ENCODE measurements at places on chromosomes 1 and 21.

DNA sequence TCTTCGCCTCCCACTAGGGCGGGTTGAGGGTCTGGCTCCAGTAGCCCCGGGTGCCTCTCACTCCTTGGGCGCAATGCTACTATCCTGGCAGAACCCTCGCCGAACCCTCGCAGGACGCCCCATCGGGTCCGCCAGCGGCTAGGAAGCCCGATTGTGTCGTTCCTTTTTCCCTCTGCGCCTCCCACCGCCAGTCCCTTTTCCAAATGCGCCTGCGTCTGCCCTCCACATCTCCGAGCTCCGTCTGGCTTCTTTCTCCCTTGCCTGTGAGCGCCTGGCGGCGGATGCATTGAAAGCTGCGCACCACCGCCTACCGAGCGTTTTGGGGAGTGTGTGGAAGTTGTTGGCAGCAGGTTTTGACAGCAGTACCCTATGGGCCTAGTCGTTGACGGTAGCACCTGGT lies 1.0 kb upstream of the DIRAS3 start:
- DNase-seq: peak; percentile 26

DNA sequence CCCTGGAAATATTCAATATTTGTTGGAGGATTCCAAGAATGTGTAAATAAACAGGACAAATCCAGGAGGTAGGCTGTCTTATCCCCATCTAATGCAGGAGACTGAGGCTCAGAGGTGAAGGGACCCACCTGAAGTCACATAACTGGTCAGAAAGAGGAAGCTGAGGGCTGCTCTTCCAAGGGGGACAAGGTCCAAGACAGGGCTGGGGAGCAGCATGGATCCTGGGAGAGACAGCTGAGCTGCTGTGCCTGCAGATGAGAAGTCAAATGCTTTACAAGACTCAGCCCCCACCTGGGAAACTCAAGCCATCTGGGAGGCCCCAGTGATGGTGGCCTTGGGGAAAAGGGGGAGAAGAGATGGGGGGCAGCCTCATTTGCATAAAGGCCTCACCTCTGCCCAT lies 224.4 kb downstream of the PTPRU start:
- DNase-seq: no peak

- no peak for DNase-seq
Measured at GRCh38 chr21:40923407-40923806, 76.4 kb upstream of the DSCAM start.

DNA sequence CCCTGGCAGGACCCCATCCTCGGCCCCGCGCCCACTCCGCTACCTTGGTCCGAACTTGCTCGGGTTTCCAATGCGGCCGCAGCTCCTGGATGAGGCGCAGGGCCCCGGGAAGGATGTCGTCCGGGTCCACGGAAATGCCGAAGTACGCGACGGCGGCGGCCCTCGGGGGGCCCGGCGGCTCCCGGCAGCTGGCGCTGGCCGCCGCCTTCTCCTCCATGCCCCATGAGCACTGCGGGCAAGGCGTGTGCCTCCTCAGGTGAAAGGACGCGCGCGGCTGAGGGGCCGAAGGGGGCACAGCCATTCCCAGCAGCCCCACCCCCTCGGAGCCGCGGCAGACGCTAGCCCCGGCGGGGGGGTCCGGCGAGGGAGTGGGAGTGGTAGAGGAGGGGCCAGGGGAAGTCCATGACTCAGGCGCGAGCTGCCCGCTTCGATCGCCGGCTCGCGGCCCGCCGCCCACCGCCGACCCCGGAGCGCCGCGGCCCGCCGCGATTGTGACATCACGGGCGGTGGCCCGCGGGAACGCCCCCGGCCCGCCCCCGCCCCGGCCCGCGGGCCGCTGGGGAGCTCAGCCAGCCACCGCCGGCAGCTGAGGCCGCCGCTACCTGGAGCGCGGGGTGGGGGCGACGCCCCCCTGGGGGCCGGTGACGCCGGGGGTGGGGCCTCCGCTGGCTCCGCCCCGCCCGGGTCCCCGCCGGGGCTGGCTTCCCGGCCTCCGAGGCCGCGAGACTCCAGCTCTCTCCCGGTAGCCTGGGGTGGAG lies at the start of gene ETNK2:
ETNK2 (minus strand) TSS at position 493 of the 758 bp plus-strand sequence; CDS start at position 301, 192 bp downstream.
- DNase-seq: no peak

- DNase-seq: no peak
Measured at GRCh38 chr1:58780836-58781452, 2.9 kb downstream of the JUN start.

- DNase-seq: no peak
Measured at GRCh38 chr1:203364806-203365205, 13.9 kb upstream of the FMOD start.

- DNase-seq: peak; percentile 88
Measured at GRCh38 chr1:153533689-153534201, 2.0 kb downstream of the S100A6 start.

DNA sequence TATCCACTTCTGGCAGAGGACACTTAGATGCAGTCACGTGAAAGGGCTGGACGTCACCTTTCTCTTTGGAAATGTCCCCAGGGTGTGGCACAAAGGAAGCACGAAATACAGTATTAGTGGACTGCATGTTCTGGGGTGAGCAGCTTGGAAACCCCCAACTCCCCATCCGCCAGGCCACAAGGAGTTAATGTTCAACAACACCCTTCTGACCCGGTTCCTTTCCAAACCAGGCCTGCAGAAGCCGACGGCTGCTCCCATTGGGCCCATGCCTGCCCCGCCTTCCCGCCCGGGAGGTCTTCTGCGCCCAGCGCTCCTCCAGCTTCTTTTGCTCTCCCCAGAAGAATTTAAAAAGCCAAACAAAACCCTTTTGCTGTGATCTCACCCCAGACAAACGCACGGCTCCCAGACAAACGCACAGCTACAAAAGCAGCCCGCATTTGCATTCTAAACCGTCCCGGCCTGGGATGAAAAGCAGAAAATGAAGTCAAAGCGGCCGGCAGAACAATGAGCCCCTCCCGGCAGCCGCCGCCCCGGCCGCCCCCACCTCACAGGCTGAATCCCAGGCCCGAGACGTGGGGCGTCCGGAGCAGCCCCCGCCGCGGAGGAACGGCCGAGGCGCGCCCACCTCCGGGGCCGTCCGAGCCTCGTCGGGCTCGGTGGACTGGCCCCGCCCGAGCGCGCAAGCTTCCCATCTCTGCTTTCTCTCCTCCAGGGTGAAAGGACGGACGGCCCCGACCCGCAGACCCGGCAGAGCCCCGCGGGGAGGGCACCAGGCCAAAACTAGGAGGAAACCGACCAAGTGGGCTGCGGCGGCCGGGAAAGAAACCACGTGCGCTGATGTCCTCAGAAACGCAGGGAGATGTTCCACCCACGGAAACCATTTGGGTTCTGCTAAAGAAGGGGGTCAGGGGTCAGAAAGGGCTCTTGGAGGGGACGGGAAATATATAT lies 101.9 kb downstream of the PLPP3 start:
- DNase-seq: no peak

DNA sequence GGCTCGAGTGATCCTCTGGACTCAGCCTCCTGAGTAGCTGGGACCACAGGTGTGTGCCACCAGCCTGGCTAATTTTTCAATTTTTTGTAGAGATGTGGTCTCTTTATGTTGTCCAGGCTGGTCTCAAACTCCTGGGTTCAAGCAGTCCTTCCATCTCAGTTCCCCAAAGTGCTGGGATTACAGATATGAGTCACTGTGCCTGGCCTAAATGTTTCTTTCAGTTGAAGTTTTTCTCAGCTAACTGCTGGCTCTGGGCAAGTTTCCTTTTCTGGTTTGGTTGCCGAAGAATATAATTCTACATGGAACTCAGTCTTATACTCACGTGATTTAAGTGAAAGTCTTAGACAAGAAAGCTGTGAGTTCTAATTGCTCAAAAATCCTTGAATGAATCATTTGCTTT lies 57.0 kb downstream of the SASS6 start:
- DNase-seq: no peak

- no peak for DNase-seq
Measured at GRCh38 chr21:14116080-14116481, 94.7 kb downstream of the LIPI start.

DNA sequence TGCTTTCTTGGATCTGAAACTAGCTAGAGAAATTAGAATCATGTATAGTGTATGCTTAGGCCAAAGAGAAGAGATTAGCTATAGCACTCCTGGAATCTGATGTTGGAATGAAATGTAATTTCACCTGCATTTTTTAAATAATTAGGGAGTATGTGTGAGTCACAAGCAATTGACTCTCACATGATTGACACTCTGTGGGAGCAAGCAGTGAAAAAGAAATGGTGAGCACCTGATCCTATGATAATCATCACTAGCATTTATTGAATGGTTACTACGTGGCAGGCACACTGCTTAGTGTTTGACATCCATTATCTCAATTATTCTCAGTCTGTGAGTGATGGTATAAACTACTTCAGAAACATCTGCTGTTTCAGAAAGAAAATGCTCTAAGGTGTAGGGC lies 176.6 kb downstream of the NRIP1 start:
- no peak for DNase-seq

- no peak for DNase-seq
Measured at GRCh38 chr1:51009381-51009780, 39.3 kb downstream of the CDKN2C start.

GRCh38 chr1:154760469-154760933 lies 109.6 kb downstream of the KCNN3 start:
- DNase-seq: no peak

GRCh38 chr21:34762786-34763185 lies 94.0 kb downstream of the CLIC6 start:
- DNase-seq: peak; percentile 21

DNA sequence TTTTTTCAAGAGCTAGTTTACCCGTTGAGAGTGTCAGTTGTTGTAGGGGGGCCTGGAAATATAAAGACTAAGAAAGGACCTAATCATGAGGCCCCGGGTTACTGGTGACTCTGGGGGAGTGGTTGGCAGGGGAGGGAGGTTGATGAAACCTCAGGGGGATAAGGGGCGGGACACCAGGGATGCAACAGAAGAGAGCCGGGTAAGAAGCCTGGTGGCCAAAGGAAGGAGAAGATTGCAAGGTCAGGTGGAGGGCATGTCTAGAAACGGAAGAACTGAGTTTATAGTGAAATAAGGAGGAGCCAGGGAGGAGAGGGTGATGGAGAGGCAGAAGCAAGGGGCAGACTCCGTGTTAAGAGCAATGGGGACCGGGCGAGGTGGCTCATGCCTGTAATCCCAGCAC lies 12.5 kb upstream of the SPOCD1 start:
- no peak for DNase-seq

DNA sequence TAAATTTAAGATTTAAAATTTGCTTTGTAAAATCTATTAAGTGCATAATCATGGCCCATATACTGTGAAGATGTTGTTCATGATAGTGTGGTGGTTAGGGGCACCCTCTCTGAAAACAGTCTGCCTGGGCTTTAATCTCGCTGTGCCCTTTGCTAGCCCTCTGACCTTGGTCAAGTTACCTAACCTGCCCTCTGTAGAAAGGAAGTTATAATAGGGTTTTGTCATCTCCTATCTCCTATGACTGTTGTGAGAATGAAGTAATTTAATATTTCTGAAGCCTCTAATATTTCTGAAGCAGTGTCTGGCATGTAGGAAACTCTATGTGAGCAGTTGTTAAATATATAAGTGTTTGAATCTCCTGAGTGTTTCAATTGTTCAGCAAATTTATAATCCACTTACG lies 116.6 kb upstream of the IVNS1ABP start:
- DNase-seq: no peak

- DNase-seq: no peak
Measured at GRCh38 chr1:183593356-183593755, 3.1 kb upstream of the NCF2 start.

- peak; percentile 52 for DNase-seq
Measured at GRCh38 chr1:116122955-116123757, 12.0 kb downstream of the MAB21L3 start.

DNA sequence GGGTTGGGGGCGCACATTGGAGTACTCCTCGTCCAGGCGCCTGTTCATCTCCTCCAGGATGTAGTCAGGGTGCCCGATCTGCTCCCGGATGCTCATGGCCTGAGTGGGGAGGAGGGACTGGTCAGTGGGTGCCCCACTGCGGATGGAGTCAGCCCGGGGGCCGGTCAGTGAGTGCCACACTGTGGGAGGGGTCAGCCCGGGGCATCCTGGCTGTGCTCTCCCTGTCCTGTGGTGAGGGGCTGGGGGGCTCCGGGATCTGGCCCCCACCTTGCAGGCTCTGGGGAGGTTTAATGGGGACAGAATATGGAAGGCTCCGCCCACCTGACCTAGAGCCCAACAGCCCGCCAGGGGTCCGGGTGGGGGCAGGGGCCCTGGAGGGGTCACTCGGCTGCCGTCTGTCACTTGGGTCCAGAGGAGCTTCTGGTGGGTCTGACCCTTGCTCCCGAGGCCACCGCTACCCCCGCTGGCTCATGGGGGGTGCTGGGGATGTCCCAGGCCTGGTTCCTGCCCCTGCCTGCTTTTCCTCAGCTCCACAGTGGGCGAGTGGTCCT lies 8.8 kb downstream of the PRXL2B start:
- DNase-seq: no peak

GRCh38 chr1:21332554-21333311 lies 42.5 kb upstream of the ECE1 start:
- no peak for DNase-seq

- DNase-seq: no peak
Measured at GRCh38 chr21:14707511-14708020, 161.5 kb upstream of the SAMSN1 start.

GRCh38 chr21:36522219-36522808 lies 42.4 kb upstream of the CLDN14 start:
- DNase-seq: no peak

GRCh38 chr1:203175827-203176241 lies 208 bp upstream of the MYBPH start:
- no peak for DNase-seq

GRCh38 chr1:186806477-186806876 lies 22.3 kb upstream of the PLA2G4A start:
- DNase-seq: peak; percentile 19

DNA sequence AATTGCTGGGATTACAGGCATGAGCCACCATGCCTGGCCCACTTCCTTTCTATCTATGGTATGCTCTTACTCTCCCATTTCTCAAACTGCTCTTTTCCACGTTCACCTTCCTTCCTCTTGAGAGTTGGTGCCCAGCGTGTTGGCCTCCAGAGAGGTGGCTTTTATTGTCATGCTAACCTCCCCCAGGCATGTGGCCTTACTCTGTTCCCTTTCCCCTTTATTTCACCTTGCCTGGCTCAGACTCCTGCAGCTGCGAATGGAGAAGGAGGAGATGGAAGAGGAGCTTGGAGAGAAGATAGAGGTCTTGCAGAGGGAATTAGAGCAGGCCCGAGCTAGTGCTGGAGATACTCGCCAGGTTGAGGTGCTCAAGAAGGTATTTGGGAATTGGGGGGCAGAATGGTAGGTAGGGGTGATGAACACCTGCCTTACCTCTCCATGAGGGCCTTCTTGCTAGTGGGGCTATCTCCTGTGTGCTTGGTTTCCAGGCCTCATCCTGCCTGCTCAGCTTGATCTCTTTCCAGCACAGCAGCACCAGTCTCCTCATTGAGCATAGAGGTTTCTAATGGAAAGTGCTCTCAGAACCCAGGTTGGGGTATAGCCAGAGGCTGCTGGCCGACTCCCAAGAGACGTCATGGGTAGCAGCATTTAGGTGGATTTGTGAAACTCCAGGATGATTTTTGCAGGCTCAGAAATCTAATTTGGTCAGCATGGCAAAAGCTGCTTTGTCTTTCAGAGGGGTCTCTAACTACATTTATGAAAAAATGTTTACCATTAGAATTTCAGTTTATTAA lies 13.2 kb upstream of the TUFT1 start:
- no peak for DNase-seq

All from HFF-Myc (cell line).